ENCODE measurements at places on chromosomes 2 and 18.
A peak's percentile ranks its signal among the peaks of the same experiment; 100 is the strongest.

- DNase-seq: peak; percentile 41
These were observed 565.2 kb upstream of the PKDCC start for GRCh38 chr2:41482659-41483058.

DNA sequence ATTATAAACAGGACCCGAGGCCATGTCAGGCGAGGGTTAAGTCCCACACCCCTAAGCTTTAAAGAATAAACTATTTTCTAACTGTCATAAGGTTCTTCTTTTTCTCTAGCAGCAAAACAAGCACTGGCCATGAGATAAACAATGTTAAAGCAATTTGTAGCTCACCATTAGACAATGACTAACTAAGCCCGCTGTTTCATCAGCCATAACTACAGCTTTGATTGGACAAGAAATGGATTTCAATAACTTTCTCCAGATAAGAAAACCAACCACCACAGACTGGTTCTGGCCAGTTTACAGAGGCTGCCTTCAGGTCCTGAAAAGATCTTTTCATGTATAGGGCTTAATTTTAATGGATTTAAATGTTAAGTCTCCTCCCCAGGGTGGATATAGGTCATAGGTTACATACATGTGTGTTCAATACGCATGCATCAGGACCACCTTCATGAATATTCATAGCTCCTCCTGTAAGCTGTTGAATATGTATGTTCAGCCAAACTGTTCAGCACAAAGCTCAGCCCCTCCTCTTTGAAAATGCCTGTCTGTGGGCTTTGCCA lies 108.7 kb upstream of the RAB6C start:
- DNase-seq: no peak

GRCh38 chr2:53289309-53290006 lies 478.1 kb upstream of the CHAC2 start:
- no peak for DNase-seq

- DNase-seq: peak; percentile 58
These were observed 859 bp downstream of the GREB1L start for GRCh38 chr18:21242780-21243401.

DNA sequence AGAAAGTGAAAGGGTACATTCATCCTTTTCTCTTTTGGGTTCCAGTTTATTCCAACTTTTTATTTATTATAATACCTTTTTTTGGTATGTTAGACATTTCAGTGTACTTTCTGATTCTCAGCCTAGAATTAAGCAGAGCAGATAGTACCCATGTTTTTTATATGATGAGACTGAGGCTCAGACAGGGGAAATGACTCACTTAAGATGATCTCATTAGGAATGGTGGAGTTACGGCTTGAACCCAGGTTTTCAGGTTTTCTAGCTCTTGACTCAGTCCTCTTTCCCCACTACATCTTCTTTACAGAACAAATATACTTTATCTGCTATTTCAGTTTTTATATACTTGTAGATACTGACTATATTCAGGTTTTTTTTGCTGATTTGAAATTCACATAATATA lies 51.7 kb upstream of the OTX1 start:
- no peak for DNase-seq

DNA sequence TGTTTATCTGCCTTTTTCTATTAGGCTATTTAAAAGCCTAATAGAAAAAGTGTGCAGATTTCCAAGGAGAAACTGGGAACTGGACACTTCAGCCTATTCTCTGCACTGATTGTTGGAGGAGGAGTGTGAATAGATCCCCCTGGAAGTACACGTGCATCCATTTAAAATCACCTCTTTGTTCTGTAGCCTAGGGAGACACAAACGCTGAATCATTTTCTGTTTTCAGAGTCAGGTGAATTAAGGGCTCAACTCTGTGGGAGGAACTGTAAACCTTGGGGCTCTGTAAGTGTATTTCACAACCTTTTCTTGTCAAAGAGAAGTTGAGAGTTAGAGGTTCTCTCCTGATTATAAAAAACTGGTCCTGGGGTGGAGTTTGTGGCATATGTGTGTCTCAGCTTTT lies 159.7 kb downstream of the SPAG16 start:
- no peak for DNase-seq

- no peak for DNase-seq
These were observed 9.0 kb upstream of the SFXN5 start for GRCh38 chr2:73080321-73081131.

GRCh38 chr18:57984490-57985115 lies 59.4 kb upstream of the NEDD4L start:
- no peak for DNase-seq

DNA sequence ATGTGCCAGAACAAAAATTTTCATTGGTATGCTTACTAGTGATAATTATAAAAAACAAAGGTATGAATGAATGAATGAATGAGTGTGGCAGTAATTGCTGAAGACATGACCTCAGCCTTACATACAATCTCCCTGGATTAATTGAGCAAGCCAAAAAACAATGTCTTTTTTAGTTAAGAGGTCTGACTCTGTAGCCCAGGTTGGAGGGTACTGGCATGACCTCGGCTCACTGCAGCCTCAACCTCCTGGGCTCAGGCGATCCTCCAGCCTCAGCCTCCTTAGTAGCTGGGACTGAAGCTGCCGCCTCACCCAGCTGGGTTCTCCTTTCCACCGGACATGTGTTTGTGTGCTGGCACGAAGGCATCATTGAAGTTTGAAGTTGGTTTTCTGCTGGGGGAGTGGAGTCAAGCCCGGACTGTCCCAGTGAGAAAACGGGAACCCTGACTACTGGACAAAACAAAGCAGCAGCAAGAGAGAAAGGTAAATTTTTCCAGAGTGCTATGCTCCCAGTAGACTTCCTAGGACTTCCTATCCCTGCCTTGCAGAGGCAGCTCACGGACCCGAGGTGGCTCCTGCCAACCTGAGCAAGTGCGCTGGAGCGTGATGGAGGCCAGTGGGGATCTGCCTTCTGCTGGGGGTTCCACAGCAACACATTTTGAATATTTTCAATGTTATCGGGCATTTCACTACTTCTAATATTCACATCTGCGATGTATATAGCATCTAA lies 6.4 kb upstream of the IMP4 start:
- DNase-seq: no peak

GRCh38 chr18:45171679-45172191 lies 443.5 kb upstream of the SLC14A2 start:
- peak; percentile 38 for DNase-seq

- DNase-seq: no peak
These were observed 29.6 kb upstream of the ALPP start for GRCh38 chr2:232348936-232349335.

DNA sequence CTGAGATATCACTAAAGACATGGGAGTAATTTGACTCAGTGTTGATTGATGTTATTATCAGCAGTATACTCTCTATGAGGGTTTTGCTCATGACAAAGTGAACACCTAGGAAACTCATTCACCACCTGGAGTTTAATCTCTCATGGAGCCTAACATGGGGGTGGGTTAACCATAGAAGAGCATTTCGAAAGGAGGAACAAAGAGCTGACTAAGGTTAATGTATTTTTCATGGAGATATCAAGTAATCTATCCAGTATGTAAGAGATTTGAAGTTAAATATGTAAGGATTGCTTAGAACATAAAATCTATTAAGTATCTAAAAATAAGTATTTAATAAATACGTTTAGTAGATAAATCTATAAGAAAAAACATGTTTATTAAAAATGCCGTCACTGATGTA lies 917.8 kb downstream of the EPHA4 start:
- no peak for DNase-seq

- DNase-seq: no peak
These were observed 1.4 kb upstream of the SIX2 start for GRCh38 chr2:45010702-45011012.
